ENCODE measurements at places on chromosomes 13 and 19. TPM values are rescaled to one million over a fixed set of nuclear protein-coding genes. Genes with fewer than 3 reads are reported as not detected.

The GPC5 gene
- polyA plus RNA-seq, result 0.08 TPM

DNA sequence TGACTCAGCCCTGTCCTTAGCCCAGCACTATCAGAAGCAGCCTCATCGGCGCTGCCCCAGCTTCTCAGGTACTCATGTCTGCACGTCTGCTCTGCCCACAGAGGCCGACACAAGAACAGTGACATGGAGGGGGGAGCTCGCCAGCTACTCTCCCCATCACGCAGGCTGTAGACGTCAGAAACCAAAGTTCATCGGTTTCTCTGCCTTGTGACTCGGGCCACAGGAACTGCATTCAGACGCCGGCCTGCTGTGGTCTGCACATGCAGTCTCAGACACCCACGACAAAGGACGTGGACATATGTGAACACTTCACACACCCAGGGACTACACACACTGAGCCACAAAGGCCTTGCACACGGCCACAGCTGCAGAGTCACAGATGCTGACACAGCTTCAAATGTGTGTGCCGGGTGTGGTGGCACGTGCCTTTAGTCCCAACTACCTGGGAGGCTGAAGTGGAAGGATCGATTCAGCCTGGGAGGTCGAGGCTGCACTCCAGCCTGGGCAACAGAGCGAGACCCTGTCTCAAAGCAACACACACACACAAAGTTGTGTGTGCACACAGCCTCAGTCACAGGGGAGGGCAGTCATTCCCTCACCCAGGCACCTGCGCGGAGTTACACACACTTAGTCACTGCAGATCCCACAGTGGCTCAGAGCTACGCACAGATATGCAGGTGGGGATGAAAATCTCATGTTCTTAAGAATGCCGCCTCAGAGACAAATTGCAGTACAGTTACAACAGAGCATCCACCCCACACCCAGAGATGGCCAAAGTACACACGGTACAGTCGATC lies 4.9 kb upstream of the ZFP36 start:
- DNase-seq, result peak; percentile 89

The ZNF714 gene
- 11.2 TPM for polyA plus RNA-seq

GRCh38 chr19:15644816-15645215 lies 4.1 kb downstream of the CYP4F3 start:
- DNase-seq, result no peak

The NCAN gene
- polyA plus RNA-seq, result not detected

All from CD8-positive, alpha-beta memory T cell (primary cell).